Upper lobe of right lung (tissue), 1 donor: ENCODE measurements at places on chromosomes 4 and X. TPM values are rescaled to one million over a fixed set of nuclear protein-coding genes. Genes with fewer than 3 reads are reported as not detected.
A peak's percentile ranks its signal among the peaks of the same experiment; 100 is the strongest.

- no peak for DNase-seq
These were observed 12.3 kb upstream of the RAP2C start for GRCh38 chrX:132231587-132231986.

DNA sequence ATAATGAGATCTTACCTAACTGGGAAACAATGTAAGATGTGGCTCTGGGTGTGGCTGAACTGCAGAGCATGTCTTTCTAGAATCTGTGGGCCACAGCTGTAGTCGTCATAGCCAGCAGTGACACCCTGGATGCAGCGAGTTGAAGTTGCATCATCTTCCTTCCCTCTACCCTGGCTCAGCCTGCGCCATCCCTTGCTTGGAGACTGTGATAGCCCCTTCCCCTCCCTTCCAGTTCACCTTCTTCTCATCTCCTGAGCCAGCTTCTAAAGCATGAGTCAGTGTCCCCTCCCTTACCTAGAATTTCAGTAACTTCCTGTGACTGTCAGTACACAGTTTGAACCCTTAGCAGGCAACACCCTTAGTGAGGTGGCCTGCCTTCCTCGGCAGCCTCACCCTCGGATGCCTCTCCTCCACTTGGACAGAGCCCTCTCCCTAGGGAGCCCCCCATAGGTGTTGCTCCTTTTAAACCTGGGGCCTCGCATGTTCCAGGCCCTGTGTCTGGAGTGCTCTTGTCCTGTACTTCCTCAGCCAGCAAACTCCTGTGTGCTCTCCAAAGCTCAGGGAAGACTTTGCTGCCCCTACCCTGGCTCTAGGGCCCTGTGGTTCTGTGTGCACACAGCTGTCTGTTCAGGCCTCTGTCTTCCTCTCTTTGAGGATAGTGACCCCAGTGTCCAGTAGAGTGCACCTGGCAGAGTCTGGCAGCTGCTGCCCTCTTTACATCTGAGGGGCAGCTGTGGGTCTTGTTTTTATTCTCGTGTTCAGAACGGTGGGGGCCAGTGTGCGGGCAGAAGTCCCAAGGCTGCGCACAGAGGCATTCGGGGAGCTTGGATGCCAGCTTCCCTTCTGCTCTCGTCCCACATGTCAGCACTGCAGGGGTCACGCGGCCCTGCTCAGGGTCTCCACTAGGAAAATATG, 43.7 kb upstream of the TADA2B start:
- no peak for DNase-seq

Gene CLDN22
- not detected for total RNA-seq

Gene AKAP14
- total RNA-seq, result not detected

- DNase-seq, result peak; percentile 76
These were observed at the start of gene CXCL1 for GRCh38 chr4:73869130-73870055. TSS of gene CXCL1 (plus strand) at chr4:73869393. CDS start at chr4:73869471, 78 bp downstream.
